NCI-H510A treated with DMSO at 0.1 percent for 48 hours (cell line): ENCODE measurements at places on chromosomes 7 and 10.

DNA sequence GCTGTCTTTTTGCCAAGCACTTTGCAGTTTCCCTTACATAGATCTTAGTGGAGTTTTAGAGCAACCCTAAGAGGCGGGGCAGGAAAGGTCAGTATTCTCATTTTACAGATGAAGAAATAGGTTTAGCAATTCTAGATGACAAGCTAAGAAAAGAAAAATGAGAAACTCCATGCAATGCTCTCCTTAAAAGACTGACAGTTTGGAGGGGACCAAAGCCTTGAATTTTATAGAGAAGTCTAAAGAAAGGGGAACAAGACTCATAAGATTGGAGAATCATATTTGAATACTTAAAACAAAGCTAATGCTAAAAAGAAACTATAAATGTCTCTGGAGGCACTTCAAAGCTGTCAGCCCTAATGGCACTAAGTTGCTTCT lies 19.6 kb downstream of the CEP55 start:
- no peak for DNase-seq

GRCh38 chr7:139991269-139991666 lies 71.5 kb downstream of the PARP12 start:
- no peak for DNase-seq

- no peak for DNase-seq
Measured at GRCh38 chr7:123115331-123115730, 84.4 kb downstream of the SLC13A1 start.

- no peak for DNase-seq
Measured at GRCh38 chr10:126458466-126458865, 70.2 kb upstream of the ADAM12 start.

DNA sequence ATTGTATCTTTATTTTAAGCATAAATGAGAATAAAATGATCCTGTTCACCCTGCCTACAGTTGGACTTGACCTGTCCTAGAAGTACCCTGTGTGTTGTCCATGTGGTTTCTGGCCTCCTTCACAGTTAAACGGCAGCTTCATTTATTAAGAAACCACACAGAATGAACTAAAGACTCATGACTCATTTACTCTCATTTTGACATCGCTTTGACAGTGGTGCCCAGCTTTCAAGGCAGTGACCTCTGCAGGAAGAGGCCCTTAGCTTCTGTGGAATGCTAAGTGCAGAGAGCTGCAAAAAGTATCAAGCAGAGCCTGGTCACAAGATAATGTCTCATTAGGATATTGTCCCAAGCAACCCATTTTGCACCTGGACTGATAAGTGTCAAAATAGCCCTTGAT lies 93.4 kb downstream of the AVL9 start:
- no peak for DNase-seq

- no peak for DNase-seq
Measured at GRCh38 chr10:117421985-117422384, 46.7 kb upstream of the PDZD8 start.

DNA sequence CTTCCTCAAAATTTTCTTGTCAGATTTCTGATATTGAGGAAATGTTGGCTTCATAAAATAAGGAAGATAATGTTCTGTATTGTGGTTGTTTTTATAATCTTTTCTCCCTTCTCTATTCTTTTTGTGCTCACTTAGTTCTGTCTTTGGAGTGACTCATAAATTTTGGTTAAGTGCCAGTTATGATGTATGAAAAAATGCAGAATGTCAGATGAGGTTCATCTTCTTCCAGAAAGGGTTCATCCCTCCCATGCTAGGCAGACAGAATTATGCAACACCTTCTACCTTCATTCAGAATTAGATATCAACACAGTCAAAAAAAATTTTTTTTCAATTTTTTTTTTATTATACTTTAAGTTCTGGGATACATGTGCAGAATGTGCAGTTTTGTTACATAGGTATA lies 36.6 kb upstream of the CYP2C19 start:
- no peak for DNase-seq

DNA sequence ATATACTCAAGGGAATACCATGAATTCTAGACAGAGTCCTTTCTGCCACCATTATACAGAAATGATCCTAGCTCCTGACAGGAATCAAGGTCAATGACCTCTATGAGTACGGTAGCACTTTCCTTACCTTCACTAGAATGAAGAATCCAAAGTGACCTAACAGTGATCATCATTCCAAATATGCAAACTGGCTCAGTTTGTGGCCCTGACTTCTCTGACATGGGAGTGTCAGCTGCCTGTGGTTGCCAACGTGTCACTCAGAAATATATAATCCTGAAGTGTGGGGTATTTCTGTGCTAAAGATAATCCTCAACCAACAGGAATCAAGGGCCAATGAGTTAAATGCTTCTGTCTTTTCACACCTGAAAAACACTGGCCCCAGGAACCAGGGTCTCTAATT lies 45.7 kb downstream of the COPG2 start:
- DNase-seq = no peak

DNA sequence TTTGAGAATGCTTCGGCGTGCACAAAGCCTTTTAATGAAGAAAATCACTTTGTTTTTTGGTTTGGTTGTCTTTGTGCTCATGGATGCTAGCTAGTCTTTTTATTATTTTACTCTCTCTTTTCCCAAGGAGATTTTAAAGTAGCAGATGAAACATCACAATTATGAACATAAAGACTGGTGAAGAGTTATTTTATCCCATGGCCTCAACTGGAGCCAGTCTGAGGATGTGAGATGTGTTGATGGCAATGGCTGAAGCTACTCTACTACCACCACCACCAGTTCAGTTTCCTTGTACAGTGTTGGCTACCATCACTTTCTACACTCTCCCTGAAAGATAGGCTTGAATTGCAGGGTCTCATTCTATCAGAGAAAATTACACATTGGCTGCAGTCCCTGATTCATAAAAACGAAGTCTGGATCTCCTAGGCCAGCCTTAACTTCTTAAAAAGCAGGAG lies 494 bp upstream of the HERC4 start:
- peak; percentile 60 for DNase-seq

- DNase-seq = no peak
Measured at GRCh38 chr10:17041626-17042520, 87.7 kb downstream of the CUBN start.

DNA sequence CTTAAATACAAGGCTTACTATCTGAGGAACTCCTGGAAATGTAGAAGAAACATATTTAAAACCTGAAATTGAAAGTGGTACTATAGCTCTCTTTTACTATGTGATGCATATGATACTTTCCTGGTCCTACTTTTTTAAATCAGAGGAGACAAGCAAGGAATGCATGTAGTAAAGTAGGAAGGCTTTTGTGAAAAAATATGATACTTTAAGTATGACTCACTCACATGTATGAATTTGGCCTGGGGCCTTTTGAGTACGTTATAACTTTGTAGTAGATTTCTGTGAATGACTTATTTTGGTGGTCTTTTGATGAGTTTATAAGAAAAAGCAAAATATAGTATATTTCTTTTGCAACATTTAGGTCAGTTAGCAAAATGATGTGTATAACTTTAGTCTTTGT lies 53.8 kb downstream of the TAX1BP1 start:
- no peak for DNase-seq

DNA sequence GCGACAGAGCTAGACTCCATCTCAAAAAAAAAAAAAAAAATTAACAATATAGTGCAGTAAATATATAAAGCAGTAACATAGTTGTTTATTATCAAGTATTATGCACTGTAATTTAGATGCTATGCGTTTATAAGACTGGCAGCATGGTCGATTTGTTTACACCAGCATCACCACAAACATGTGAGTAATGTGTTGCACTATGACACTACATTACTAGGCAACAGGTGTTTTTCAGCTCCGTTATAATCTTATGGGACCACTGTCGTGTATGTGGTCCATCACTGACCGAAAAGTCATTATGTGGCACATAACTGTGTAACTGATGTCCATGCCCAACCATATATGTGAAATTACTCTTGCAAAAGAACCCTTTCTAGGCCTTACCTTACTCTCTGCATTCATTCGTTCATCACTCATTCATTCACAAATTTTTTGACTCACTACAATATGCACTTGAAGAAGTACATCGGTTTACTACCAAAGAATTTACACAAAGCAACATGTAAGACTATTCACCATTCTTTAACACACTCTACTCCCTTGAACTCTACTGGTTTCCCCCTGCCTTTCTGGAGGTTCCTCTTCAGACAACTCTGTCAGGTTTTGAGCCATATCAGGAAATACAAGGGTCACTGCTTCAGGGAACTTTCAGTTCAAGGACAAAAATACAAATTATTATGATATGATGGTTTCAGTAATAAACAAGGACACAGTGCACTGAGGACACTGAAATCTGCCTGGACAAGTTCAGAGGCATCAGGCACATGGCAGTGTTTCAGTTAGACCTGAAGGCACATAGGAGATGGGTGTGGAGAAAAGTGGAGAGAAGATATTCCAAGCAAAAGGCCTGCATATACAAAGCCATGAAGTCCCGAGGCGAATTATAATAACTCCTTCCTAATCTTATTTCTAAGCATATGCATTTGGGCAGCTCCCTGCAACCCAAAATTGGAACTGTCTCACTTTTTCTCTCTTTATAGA lies 17.4 kb downstream of the ITGB1 start:
- no peak for DNase-seq

GRCh38 chr7:34939175-34939574 lies 98.1 kb downstream of the DPY19L1 start:
- no peak for DNase-seq

GRCh38 chr7:54664235-54665228 lies 94.5 kb downstream of the SEC61G start:
- peak; percentile 93 for DNase-seq

GRCh38 chr10:18306031-18306430 lies 165.8 kb downstream of the CACNB2 start:
- no peak for DNase-seq

- DNase-seq = no peak
Measured at GRCh38 chr10:5910323-5911100, 20.5 kb downstream of the FBH1 start.

DNA sequence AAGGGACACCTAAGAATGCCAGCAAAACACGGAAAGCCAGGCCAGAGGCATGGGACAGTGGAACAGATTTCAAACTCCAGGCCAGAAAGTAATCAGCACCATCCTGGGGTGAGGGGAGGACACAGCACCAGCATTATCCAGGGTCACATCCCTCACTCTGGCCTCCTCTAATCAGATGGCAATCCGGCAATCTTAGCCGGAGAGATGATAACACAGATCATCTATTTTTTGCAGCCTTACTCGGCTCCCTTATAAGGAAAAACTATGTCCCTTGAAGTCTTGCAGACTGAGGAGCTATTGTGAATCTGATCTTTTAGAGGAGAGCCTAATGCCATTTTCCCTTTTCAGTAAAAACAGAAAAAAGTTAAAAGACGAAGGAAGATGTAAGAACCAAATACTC lies 16.5 kb downstream of the TRIL start:
- no peak for DNase-seq

- DNase-seq = no peak
Measured at GRCh38 chr7:111138193-111138569, 47.3 kb downstream of the LRRN3 start.

GRCh38 chr7:77550586-77550985 lies 13.5 kb downstream of the PTPN12 start:
- DNase-seq = no peak

GRCh38 chr10:17904564-17904963 lies 47.2 kb upstream of the SLC39A12 start:
- no peak for DNase-seq

GRCh38 chr7:123343611-123344010 lies 143.8 kb upstream of the SLC13A1 start:
- no peak for DNase-seq
